ENCODE measurements at places on chromosomes 5 and 9.

DNA sequence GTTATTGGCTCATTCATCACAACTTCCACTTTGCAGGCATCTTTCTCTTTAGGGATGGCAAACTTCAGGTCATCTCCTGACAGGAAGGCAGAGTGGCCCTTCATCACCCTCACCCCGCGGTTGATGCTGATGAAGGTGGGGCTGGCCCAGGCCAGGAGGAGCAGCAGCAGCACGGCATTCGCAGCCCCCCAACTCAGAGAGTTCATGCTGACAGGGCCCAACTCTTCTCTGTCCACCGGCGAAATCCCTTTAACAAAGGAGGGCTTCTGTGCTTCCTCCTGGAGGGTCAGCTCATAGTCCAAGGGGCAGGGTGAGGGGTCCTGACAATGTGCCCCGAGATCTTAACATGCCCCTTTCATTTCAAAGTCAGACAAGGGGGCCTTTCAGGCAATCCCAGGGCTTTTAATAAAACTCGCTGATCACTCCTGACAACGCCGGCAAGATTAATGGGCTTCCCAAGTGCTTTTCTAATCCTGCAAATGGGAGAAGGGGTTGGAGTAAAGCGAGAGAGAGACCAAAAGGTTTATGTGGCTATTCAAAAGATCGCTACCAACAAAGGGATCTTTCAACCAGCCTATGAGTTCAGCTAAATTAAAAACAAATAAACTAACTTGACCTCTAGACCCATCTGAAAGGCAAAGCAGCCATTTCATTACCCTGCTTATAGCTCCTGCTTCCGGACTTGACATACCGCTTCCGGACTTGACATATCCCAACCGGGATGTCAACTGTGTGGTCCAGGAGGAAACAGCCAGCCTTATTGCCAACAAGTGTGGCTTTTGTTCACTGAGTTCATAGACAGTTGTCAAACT lies 41.2 kb downstream of the FREM1 start:
- no peak overlapping the region for H3K27ac ChIP-seq
- H3K4me3 ChIP-seq = no peak overlapping the region
- H3K27me3 ChIP-seq = no peaks in the 10 kb centered on the region
- no peaks in the 10 kb centered on the region for H3K36me3 ChIP-seq
- DNase-seq = no peak

- no peaks in the 10 kb centered on the region for H3K36me3 ChIP-seq
- H3K27ac ChIP-seq = no peak overlapping the region
- DNase-seq = no peak
- H3K4me1 ChIP-seq = no peaks in the 10 kb centered on the region
- no peak overlapping the region for H3K4me3 ChIP-seq
These were observed 1196.1 kb upstream of the CDH9 start for GRCh38 chr5:28234356-28234968.

GRCh38 chr9:18618862-18619261 lies 144.9 kb downstream of the ADAMTSL1 start:
- DNase-seq = no peak
- H3K4me1 ChIP-seq = no peaks in the 10 kb centered on the region
- no peak overlapping the region for H3K4me3 ChIP-seq
- H3K27ac ChIP-seq = no peak overlapping the region
- no peaks in the 10 kb centered on the region for H3K27me3 ChIP-seq
- H3K36me3 ChIP-seq = no peaks in the 10 kb centered on the region

DNA sequence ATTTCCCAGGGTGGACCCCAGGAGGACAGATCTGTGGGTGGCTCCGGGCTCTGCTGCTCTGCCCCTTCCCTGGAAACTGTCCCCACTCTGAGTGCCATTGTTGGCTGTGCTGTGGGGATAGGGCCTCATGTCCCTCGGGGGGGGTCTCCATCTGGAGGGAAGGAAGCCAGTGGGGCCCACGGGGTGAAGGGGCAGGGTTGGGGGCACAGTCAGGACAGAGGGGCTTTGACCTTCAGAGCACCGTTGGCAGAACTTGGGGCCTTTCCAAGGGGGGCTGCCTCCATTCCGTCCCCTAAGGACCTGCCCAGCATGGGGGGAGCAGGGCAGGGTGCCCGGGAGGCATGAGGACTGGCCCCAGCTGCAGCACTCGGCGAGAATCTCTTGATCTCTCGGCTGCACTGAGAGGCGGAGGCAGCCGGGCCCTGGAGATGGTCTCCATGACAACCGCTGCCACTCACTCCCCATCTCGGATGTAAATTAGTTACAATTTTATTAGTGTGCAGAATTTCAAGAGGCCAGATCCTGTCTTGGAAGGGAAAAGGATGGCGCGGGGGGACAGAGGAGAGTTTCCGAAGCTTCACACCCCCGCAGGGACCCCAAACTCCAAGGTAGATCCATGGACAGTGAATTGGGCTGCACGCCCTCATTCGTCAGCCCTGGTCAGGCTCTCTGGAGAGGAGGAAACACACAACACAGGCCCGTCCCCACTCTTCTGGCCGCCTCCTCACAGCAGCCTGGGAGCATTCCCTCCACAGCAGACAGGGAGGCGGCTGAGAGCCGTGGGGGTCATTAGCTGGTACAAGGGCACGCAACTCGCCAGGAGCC lies 216.2 kb upstream of the IER5L start:
- H3K27ac ChIP-seq = no peak overlapping the region
- peaks cover 3% of the 10 kb centered on the region for H3K4me1 ChIP-seq
- no peak overlapping the region for H3K4me3 ChIP-seq
- H3K36me3 ChIP-seq = no peaks in the 10 kb centered on the region
- DNase-seq = peak; percentile 40

DNA sequence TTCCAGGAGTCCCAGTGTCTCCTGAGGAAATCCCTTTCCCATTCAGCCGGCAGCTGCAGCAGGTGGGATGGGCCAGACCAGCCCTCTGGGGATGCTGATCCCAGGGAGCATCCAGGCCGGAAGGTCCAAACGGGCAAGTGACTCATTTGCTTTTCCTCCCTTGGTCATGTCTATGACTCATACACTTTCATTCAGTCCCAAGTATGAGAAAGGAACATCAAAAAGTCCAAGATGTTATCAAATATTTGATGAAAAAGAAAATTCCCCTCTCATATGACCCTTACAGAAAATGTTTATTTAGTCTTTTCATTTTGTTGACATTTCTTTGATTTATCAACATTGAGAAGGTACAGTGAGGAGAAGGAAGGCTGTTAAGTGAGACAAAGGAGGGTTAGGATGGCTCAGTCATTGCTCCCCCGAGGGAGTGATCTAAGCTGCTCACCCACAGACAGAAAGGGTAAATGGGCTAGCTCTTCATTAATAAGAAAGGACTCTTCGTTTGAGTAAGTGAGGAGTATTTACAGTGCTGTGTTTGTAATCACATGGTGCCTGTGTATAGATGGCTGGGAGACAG lies 117.6 kb upstream of the ANKRD55 start:
- DNase-seq = no peak
- H3K36me3 ChIP-seq = no peaks in the 10 kb centered on the region
- H3K4me3 ChIP-seq = no peak overlapping the region
- peaks cover 9% of the 10 kb centered on the region for H3K4me1 ChIP-seq
- no peak overlapping the region for H3K27ac ChIP-seq

DNA sequence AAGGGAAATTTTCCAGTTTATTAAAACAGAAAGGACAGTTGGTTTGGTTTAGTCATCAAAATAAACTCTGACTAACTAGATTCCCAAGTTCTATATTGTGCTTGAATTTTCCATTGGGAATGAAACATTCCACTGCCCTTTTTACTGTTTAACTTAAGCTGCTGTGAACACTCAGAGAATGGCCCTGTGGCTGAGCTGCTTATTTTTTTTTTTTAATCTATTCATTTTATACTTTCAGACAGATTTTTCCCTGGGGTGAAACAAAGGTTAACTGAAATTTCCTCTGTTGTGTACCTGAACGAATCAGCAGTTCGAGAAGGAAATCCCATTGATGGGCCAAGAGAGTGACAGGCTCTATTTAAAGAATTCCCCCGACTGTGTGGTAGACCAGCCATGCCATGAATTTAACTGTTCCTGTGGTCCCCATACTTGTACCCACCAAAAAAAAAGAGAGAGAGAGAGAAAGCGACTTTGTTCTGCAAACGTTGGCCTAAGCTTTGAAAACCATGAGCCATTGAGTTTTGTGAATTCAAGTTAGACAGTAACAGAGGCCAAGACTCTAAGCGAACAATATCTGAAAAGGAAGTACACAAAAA lies 138.7 kb upstream of the GRHPR start:
- H3K4me1 ChIP-seq = peaks cover 21% of the 10 kb centered on the region
- H3K27ac ChIP-seq = peak overlapping the region; percentile 69
- H3K36me3 ChIP-seq = no peaks in the 10 kb centered on the region
- no peaks in the 10 kb centered on the region for H3K27me3 ChIP-seq
- no peak for DNase-seq

- H3K4me3 ChIP-seq = no peak overlapping the region
- no peaks in the 10 kb centered on the region for H3K4me1 ChIP-seq
- no peak overlapping the region for H3K27ac ChIP-seq
- no peak for DNase-seq
These were observed 12.5 kb upstream of the IGFBPL1 start for GRCh38 chr9:38436708-38437107.

- no peaks in the 10 kb centered on the region for H3K36me3 ChIP-seq
- no peaks in the 10 kb centered on the region for H3K4me1 ChIP-seq
- H3K4me3 ChIP-seq = no peak overlapping the region
- no peak for DNase-seq
These were observed 96.5 kb downstream of the GADD45G start for GRCh38 chr9:89701221-89701798.

GRCh38 chr5:65811885-65812284 lies 89.9 kb downstream of the NLN start:
- H3K27ac ChIP-seq = no peak overlapping the region
- no peak overlapping the region for H3K4me3 ChIP-seq
- peaks cover 13% of the 10 kb centered on the region for H3K36me3 ChIP-seq
- H3K4me1 ChIP-seq = no peaks in the 10 kb centered on the region
- no peak for DNase-seq
- no peaks in the 10 kb centered on the region for H3K27me3 ChIP-seq

DNA sequence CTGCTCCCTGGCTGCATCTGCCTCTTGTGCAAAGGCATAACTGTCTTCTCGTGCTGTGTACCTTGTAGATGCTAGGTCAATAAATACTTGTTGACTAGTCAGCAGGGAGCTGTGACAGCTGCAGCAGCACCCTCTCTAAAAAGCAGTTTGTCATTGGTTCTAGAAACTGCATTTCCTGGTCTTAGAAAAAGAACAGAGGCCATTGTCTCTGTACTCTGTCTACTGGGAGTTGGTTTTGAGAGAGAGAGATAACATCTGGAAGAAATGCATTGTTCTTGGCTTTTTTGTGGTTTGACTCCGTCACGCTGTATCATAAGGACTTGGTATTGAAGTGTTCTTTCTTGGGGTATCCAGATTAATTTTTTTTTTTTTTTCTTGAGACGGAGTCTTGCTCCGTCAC lies 32.3 kb downstream of the SH3GLB2 start:
- peaks cover 83% of the 10 kb centered on the region for H3K36me3 ChIP-seq
- DNase-seq = peak; percentile 32
- H3K4me1 ChIP-seq = no peaks in the 10 kb centered on the region
- no peaks in the 10 kb centered on the region for H3K27me3 ChIP-seq
- H3K27ac ChIP-seq = no peak overlapping the region

- DNase-seq = no peak
- H3K27me3 ChIP-seq = no peaks in the 10 kb centered on the region
- H3K4me3 ChIP-seq = no peak overlapping the region
These were observed 31.7 kb upstream of the ARAP3 start for GRCh38 chr5:141713616-141714309.

GRCh38 chr9:89404074-89404473 lies 85.8 kb downstream of the SECISBP2 start:
- H3K27ac ChIP-seq = no peak overlapping the region
- no peak for DNase-seq
- H3K27me3 ChIP-seq = no peaks in the 10 kb centered on the region
- no peaks in the 10 kb centered on the region for H3K4me1 ChIP-seq
- no peaks in the 10 kb centered on the region for H3K36me3 ChIP-seq

DNA sequence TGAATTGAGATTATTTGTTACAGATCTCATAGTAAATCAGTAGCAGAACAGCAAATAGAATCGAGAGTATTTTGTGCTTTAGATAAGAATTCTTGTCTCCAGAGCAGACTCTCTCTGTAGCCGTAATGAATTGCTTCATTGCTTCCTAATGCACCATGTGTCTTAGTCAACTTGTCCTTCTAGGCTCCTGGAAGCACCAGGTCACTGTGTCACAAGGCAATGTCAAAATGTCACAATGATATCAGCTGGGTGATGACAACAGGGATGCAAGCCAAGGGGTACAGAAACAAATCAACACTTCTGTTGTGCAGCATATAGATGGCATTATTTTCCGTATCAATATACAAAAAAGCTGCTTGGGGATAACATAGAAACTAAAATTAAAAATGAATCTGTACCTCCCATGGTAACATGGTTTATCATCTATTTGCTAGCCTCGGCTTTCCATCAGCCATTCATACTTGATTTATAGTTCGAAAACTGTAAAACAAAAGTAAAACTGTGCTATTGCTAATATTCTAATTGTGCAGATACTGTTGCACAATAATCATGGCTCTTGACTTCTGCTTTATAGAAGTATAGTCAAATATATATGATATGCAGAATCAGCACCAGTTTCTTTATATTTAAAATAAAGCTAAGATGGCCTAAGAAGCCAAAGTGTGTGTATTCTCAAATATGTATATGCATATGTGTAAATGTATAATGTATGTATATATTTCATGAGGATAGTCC lies 435.9 kb upstream of the TLE4 start:
- no peak for DNase-seq
- H3K4me3 ChIP-seq = no peak overlapping the region
- no peaks in the 10 kb centered on the region for H3K36me3 ChIP-seq
- peaks cover 18% of the 10 kb centered on the region for H3K27me3 ChIP-seq
- H3K27ac ChIP-seq = no peak overlapping the region

GRCh38 chr5:131196331-131196730 lies 25.6 kb downstream of the LYRM7 start:
- no peak overlapping the region for H3K27ac ChIP-seq
- H3K4me3 ChIP-seq = no peak overlapping the region
- H3K4me1 ChIP-seq = no peaks in the 10 kb centered on the region
- no peak for DNase-seq

GRCh38 chr5:104247260-104247659 lies 684.7 kb upstream of the NUDT12 start:
- DNase-seq = no peak
- no peak overlapping the region for H3K4me3 ChIP-seq
- H3K27ac ChIP-seq = no peak overlapping the region
- peaks cover 9% of the 10 kb centered on the region for H3K4me1 ChIP-seq
- H3K27me3 ChIP-seq = no peaks in the 10 kb centered on the region

- no peaks in the 10 kb centered on the region for H3K27me3 ChIP-seq
- H3K4me3 ChIP-seq = no peak overlapping the region
These were observed 28.6 kb downstream of the LAMC3 start for GRCh38 chr9:131037335-131038255.

DNA sequence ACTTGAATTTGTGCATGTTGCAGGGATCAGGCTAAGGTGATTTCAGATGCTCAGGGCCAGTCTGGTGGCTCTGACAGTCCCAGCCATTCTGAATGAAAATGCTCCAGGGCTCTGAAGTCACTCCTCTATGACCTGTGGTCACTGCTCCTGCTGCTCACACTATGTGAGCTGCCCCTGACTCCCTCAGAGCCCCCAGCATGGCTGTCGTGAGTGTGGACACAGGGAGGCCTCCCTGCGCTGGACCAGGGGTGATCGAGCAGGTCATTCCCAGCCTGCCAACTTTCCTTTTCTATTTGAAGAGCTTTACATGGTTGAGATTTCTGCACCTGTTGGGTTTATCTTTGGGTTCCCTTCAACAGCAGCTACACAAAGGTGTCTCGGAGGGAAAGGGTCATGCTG lies 74.5 kb downstream of the WNK2 start:
- no peaks in the 10 kb centered on the region for H3K27me3 ChIP-seq
- H3K27ac ChIP-seq = no peak overlapping the region
- H3K4me3 ChIP-seq = no peak overlapping the region
- DNase-seq = no peak
- no peaks in the 10 kb centered on the region for H3K4me1 ChIP-seq

Data from A673 (cell line).